ENCODE measurements at places on chromosomes 5 and 9.

DNA sequence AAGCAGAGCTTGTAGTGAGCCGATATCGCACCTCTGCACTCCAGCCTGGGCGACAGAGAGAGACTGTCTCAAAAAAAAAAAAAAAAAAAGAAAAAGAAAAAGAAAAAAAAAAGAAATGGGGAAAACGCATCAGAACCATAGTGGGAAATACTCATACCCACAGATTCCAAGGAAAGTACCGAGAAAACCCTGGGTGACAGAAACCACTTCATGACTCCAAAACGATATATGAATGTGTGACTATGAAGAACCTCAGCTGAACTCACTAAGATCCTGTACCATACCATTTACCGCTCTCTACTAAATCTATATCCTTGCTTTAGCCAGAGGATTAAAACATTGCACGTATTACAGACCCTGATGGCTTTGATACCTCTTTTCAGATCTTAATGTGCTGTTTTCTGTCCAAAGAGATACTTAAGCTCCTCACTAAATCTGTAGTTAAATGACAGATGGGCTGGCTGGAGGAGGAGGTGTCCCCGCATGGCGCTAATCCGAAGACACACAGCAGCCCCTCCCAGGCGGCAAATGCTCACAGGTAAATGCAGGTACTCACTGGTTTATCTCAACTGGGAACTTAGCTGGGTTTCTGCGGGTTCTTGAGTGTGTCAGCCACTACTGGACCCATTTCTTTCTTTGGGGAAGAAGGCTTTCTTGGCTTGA lies 2.8 kb downstream of the LPCAT1 start:
- DNase-seq = no peak

- no peak for DNase-seq
Measured at GRCh38 chr9:28926306-28926705, 1353.0 kb upstream of the C9orf72 start.

- no peak for DNase-seq
Measured at GRCh38 chr9:37972351-37972848, 68.5 kb upstream of the SLC25A51 start.

- DNase-seq = no peak
Measured at GRCh38 chr5:32013658-32014057, 160.5 kb downstream of the GOLPH3 start.

GRCh38 chr5:124920909-124921666 lies 174.6 kb upstream of the ZNF608 start:
- DNase-seq = no peak

DNA sequence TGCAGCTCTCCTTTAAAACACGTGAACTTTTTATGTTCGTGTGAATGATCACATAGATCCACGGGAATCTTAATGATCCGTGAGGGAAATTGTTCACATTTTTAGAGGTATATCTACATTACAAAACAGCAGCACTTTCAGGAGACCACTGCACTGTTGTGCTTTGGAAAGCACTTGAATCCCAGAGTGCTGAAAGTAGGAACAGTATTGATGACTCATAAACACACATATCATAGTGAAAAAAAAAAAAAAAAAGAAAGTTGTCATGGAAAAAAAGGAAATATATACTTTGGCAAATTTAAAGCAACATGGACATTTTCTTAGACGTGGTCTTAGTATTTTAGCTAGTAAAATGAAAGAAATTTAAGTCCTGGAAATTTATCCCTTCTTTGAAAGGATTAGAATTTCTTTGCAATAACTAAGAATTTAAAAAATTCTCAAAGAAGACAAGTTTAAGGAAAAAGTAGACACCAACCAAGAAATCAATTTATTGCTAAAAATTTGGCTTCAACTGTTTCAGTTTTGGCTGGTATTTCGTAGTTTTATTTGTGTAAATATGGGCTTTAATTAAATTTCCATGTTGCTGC lies 55.4 kb downstream of the ADGRV1 start:
- no peak for DNase-seq

DNA sequence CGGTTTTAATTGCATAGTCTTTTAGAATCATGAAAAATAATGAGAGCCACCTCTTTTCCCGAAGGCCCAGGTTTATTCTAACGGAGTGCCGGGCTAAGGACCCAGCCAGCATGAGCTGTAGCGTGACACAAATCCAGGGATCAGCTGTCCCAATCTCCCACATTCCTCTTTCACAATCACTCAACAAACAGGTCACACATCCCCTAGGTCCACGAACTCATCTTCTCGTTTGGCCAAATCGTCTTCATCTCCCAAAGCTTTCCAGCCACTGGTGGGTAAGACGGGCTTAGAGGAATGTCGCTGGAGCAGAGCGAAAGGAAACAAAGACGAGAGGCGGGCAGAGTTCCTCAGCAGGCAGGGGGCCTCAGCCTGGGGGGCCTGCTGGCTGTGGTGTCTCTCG lies 55.5 kb upstream of the GOLPH3 start:
- DNase-seq = no peak

DNA sequence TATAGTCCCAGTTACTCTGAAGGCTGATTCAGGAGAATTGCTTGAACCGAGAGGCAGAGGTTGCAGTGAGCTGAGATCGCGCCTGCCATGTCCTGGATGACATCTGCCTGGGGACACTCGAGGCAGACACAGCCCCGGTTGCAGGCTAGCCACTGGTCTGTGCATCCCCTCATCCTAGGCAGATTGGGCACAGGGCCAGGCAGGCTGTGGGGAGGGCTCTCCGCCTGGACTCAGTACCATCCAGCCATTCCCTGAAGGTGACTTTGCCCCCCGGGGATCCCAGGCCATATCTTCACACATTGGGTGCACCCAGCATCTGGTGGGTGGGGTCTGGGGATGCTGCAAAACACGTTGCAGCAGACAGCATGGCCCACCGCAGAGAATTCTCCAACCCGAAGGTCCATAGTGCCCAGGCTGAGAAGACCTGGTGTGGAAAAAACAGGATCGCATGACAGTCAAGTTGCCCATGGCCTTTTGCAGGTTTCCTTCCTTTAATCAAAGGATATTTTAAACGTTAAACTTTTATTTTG lies 50.9 kb upstream of the SUSD3 start:
- DNase-seq = no peak

GRCh38 chr9:32251539-32251938 lies 132.9 kb upstream of the ACO1 start:
- peak; percentile 0 for DNase-seq

GRCh38 chr5:131379723-131380122 lies 115.9 kb downstream of the CDC42SE2 start:
- peak; percentile 33 for DNase-seq

GRCh38 chr5:119343766-119344165 lies 12.1 kb upstream of the TNFAIP8 start:
- DNase-seq = no peak

GRCh38 chr5:119031905-119032304 lies 39.0 kb upstream of the DMXL1 start:
- no peak for DNase-seq

- DNase-seq = no peak
Measured at GRCh38 chr5:96049398-96050272, 88.0 kb upstream of the ELL2 start.

- DNase-seq = no peak
Measured at GRCh38 chr9:1427875-1428274, 377.7 kb downstream of the DMRT2 start.

DNA sequence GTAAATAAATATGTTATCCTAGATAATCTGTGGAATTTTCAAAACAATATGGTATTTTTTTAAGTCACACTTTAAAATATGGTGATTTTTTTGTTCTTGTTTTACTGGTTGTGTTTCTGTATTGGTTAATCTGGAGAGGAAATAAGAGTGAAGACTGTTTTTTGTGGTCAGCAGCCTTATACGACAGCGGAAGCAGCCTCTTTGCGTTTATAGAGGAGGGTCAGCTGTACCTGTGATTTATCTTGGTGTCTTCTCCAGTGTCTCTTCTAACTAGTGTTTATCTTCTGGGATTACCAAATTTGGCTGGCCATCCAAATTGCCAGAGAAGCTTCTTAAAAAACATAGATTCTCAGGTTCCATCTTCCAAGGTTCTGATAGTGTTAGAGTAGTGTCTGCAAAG lies 58.7 kb downstream of the ICE1 start:
- DNase-seq = no peak
